ENCODE measurements at places on chromosomes 12 and 14.

- no peak for DNase-seq
These were observed 48.5 kb downstream of the ADIPOR2 start for GRCh38 chr12:1739368-1739767.

GRCh38 chr12:97185567-97185966 lies 277.0 kb upstream of the RMST start:
- DNase-seq: no peak

DNA sequence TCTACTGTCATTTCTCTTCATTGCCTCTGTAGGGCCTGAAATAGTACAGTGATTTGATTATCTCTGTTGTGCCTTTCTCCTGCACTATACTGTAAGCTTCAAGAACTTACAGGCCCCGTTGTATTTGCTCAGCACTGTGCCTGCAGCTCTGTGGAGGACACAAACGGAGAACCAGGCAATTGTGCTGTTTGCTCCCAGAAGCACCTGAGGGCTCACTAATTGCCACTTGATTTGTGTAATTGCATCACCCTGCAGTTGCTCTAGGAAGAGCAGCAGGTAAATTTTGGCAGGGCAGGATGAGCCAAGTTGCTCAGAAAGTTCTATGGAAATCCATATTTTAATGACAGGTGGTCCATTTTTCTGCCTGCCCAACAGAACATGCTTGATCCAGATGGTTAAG lies 11.6 kb upstream of the KRT82 start:
- DNase-seq: no peak

DNA sequence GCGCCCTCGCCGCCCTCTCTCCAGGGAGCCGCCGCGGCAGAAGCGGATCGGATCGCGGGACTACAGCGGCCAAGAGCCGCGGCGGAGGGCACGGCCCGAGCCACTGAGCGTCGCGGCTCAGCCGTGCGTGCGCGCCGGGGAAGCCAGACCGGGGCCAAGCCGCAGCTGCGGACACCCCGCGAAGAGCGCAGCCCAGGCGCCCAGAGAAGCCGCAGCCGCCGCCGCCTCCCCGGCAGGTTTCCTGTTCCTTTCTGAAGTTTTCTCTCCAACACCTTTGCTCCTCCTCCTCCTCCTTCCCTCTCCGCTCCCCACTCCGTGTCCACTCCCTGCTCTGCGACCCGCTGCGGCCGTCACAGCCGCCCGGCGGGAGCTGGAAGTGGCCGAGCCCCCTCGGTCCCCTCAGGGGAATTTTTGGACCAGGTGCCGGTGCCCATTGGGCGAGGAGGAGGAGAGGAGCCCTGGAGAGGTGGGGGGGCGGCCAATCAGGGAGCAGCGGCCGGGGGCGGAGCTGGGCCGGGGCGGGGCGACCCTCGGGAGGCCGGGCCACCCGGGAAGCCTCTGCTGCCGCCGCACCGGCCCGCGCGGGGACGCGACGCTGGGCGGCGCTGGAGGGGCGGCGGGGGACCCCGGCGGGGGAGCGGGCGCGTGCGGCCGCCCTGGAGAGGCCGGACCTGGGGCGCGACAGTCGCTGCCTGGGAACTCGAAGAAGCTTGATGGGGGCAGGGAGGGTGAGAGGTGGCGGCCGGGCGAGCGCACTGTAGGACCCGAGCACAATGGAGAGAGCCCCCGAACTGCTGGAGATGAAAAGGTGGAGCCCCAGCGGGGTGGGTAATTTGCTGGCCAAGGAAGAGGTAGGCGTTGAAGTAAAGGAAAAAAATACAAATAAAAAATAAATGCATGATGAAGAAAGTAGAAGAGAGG lies at the start of gene ITPR2:
ITPR2 (minus strand) TSS at position 373 of the 921 bp plus-strand sequence. CDS start 413 bp downstream, outside the sequence.
- peak; percentile 93 for DNase-seq

GRCh38 chr14:91980157-91980556 lies 32.7 kb upstream of the FBLN5 start:
- no peak for DNase-seq

- no peak for DNase-seq
These were observed 59.7 kb upstream of the ARID2 start for GRCh38 chr12:45669792-45670191.

GRCh38 chr14:57659052-57659451 lies 165.4 kb upstream of the CCDC198 start:
- DNase-seq: no peak

- DNase-seq: no peak
These were observed 655.5 kb upstream of the FLRT2 start for GRCh38 chr14:84874436-84874835.

- no peak for DNase-seq
These were observed 119.2 kb downstream of the TBC1D30 start for GRCh38 chr12:64943686-64944085.

DNA sequence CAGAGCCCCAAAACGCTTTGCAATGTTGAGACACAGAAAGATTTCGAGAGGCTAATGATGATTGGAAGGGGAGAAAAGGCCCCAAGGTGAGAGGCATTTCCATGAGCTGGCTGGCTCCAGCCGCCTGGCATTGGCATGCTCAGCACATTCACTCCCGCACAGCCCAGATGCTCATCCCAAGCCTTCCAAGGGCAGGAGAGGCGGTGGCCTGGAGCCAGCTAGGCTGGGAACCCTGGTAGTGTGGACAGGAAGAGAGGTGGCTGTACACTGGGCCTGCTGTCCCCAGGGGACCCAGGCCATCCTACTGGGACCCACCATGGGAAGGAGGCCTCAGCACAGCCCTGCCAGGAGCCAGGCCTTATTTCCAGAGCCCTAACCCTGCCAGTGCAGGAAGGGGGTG lies 72.2 kb downstream of the SPTB start:
- no peak for DNase-seq

DNA sequence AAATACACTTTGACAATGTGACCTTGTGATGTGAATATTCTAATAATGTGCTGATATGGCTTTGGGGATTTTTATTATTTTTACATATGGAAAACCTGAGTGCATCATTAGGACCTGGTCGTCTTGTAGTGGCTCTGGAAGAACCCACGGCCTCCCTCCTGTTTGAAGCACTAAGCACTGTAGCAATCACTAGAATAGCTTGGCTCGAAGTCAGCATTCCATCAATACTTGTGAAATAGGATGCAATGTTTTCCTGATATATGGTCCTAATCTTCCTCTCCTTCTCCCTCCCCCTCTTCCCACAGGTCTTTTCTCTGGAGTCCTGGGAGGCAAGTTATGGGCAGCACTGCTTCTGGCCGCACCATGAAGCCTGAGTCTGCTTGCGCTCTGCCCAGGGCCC lies 71.9 kb downstream of the NRXN3 start:
- no peak for DNase-seq

DNA sequence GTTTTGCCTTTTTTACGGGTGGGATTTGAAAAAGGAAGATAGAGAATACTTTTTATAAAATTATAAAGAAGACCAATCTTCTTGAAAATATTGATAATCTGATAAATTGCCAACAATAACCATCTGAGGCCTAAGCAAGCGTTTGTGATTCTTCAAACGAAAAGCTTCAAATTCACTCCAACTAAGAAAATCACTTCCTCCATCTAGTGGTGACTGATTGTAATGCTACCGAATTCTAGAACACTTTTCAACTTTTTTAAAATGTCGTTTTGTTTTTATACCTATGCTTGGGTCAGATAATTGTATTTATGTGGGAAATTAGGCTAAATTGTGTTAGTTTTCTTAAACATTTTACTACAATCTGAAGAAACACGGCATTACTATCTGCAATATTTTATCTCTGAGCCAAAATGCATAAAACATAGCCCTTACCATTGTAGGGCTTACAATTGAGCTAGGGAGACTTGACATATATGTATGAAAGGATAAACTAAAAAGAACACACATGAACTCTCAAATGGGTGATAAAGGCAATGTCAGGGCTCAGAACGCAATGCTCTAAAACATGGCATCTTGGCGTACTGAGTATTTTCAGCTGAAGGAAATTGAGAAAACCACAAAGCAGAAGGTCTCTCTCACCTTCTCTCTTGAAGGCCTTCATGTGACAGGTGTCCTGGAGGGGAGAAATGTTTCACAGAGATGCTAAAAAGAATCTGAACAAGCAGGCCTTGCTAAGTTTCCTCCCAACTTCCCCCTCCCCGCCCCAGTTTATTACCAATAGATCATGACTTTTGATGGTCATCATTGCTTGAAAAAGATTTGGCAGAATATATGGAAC lies 36.8 kb upstream of the G2E3 start:
- DNase-seq: no peak

GRCh38 chr14:67188326-67188725 lies 914 bp upstream of the GARIN2 start:
- DNase-seq: no peak

DNA sequence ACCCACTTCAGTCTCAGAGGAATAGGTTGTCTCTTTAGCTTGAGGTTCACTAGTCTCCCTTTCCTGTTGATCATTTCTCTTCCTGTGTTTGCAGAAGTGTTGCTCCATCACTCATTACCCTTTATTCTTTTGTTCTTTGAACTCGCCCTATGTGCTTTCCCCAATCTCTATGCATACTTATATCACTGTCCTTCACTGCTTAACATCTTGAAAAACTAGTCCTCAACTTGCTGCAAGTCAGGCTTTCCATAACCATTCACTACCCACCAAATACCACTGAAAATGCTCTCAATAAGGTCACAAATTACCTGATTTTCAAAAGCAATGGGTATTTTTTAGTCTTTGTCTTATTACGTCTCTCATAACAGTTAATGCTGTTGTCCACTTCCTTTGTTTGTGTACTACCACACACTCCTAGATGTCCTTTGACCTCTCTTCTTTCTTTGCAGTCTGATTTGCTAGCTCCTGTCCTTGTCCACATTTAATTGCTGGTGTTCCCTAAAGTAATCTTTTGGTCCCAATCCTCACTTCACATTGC lies 80.8 kb downstream of the RIC8B start:
- no peak for DNase-seq

- no peak for DNase-seq
These were observed 46.1 kb upstream of the MMP17 start for GRCh38 chr12:131782061-131782460.

DNA sequence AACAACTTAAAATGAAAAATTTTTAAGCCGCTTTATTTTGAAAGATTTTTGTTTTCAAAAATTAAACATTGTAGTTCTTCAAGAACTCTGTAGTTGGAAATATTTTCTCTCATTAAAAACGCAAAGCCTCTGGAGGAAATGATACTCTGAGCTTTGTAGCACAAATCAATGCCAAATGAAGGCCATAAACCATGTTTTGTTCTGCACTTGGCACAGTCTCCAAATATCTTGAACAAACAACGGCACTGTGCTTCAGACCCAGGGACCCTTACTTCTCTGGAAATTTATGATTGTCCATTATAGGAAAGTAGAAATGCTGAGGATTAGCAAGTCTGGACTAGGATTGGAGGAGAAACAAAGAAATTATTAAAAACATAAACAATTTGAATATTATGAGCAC lies 160.8 kb upstream of the BMP4 start:
- DNase-seq: no peak

DNA sequence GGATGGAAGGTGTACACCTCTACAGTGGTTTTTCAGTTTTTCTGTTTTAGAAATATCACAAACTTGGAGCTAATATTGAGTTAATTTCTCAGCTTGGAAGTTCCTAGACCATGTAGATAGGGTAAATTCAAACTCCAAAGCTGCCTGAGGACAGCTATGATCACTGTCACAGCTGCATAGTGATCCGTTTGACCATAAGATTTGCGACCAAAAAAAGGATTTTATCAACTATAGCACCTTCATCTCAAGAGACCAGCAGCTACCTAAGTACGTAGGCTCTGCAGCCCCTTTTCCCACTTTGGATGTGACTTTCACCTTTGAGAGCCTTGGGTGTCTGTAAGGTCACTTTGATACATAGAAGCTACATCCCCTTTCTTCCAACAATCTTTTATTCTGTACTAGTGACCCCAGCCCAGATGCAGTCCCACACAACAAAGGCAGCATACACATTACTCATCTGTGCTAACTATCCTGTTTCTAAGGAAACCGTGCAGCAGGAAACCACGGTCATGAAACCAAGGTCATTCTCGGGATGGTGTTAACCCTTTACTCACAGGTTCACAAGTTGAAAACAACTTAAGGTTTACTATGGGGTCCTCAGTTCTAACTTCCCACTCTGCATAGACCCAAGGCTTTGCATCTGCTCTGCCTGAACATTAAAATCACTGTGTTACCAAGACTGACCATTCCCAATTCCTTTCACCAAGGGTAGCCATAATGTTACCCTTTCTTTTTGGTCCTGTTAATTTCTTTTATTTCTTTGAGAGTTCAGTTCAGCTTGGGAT lies 75.4 kb downstream of the IFT81 start:
- DNase-seq: no peak

Measured in NCI-H1930 (cell line).